ENCODE measurements at places on chromosomes 1 and 21.

- peak; percentile 58 for DNase-seq
These were observed 19.2 kb upstream of the EVA1B start for GRCh38 chr1:36342426-36343185.

DNA sequence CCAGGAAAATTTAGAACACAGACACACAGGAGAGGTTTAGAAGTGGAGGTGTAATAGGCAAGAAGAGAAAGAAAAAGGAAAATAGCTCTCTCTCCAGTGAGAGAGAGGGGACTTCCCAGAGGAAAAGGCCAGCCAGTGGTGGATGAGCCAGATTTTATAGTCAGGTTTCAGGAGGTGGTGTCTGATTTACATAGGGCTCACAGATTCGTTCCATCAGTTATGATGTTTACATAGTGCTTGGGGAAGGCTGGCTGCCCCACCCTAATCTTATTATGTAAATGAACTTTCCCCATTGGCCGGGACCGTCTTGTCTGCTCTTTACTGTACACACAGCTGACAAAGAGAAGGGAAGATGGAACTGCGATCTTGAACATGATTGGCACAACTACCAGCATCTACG, 797.3 kb downstream of the PLA2G4A start:
- no peak for DNase-seq

DNA sequence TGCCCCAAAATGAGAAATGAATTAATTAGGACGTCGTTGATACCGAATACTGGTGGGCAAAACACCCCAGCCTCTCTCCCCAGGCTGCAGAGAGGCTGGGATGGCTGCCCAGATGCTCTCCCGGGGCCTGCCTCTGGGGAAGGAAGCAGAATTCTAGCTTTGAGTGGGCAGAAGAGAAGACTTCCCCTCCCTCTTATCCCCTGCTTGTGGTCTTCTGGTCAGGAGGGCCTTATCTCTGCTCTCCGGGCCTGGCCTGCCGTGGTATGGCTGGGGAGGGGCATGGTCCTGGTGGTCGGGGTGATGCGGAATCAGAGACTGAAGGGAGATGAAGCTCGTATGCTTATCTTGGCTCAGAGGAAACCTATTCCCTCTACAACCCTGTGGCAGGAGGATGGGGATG, 9.8 kb upstream of the CSF3R start:
- no peak for DNase-seq

DNA sequence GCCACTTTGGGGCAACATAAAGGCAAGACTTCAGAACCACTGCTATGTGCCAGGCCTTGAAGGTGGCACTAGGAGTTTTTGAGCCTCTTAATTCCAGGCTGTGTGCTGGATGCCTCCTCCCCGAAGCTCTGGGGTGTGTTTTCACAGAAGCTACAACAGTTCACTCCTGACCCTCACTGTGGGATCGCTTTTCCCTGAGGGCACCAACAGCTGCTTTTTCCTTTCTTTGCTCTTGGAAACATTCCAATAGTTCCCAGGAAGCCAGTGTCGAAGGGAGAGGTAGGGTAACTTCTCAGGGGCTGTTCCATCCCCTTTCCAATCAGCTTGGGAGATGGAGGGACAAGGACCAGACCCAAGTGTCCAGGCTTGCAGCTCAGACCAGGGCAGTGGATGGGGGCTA, 153.4 kb downstream of the C1orf94 start:
- no peak for DNase-seq

DNA sequence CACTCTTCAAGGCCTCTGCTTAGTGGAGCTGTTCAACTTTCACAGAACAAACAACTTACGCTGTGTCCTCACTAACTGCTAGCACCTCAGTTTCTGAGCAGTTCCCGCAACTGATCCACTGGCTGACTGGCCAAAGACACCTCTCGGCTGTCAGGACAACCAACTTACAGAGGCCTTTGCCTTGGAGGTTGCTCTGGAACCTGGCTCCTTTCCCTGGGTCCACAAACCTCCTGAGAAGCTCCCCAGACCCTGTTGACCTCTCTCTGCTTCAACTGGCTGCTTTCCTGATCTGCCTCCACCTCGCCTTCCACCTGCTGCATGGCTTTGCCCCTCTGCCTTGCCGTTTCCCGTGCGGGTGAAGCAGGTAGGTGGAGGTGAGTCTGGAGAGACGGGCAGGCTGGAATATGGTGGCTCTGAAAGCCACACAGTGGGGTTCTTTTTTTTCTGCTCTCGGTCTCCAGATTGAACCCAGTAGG, 13.0 kb downstream of the BTBD19 start:
- DNase-seq = no peak

DNA sequence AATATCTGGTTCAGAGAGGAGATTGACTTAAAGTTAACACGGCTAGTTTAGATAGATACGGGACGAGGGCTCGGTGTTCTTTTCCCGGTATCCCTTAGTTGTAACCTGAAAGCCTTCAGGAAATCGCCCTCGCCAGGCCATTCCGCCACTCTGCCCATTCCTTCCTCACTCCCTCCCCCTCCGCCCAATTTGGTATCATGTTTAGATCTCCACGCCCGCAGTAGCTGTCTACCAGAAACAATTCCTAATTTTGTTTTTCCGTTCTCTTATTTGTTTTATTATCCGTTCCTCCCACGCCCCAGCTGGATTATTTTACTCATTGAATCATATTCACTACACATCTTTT, 685 bp upstream of the VAMP4 start:
- peak; percentile 6 for DNase-seq

DNA sequence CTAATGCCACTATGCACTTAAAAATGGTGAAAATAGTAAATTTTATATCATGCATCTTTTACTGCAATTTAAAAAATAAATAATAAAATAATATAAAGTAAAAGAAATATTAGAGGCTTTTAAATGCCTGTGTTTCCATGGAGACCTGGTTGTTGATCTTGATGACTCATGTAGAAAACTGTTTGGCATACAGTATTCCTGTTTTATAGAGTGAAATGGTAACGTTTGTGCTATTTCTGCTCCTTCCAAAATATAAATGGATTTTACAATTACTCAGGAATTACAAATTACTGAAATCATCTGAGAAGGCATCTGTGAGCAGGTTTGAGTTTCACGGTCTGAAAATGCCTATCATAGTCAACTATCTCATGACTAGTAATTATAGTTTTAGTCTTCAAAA, 98.4 kb upstream of the USP25 start:
- no peak for DNase-seq

DNA sequence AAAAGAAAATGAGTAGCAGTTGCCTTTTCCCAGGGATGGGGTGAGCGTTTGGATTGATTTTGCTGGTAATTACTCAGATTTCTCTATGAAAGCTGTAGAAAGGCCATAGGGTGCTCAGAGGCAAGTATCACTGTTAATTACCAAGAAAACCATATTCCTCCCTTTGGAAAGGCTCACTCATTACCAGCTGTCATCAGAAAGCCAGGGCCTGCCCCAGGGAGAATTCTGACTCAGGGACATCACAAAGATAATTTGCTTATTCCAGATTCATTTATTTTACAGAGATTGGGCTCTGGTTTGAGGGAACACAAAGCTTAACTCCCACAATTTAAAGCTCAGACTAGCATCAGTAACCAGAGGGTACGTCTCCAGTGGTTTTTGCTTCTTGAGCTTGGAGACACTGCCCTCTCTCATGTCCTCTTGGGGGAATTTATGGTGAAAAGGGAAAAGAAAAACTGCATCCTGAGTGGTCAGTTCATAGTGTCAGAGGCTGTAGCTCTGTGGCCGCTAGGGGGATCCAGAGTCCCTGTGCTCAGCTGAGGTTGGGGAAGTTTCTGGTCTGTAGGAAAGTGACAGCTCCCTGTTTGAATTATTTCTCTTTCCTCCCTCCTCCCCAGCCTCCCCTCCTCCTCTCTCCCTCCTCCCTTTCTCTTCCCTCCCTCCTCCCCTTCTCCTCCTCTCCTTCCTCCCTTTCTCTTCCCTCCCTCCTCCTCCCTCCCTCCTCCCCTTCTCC, 204.3 kb downstream of the KCNJ6 start:
- no peak for DNase-seq

- no peak for DNase-seq
These were observed 36.2 kb upstream of the HFM1 start for GRCh38 chr1:91440847-91441246.

- DNase-seq = no peak
These were observed 1.3 kb upstream of the LEMD1 start for GRCh38 chr1:205422993-205423642.

- DNase-seq = no peak
These were observed 14.6 kb upstream of the TENT5C start for GRCh38 chr1:117591252-117591651.

- DNase-seq = no peak
These were observed 91.6 kb upstream of the TTC39A start for GRCh38 chr1:51421964-51422363.

GRCh38 chr1:2165646-2166045, 28.9 kb downstream of the FAAP20 start:
- DNase-seq = no peak

DNA sequence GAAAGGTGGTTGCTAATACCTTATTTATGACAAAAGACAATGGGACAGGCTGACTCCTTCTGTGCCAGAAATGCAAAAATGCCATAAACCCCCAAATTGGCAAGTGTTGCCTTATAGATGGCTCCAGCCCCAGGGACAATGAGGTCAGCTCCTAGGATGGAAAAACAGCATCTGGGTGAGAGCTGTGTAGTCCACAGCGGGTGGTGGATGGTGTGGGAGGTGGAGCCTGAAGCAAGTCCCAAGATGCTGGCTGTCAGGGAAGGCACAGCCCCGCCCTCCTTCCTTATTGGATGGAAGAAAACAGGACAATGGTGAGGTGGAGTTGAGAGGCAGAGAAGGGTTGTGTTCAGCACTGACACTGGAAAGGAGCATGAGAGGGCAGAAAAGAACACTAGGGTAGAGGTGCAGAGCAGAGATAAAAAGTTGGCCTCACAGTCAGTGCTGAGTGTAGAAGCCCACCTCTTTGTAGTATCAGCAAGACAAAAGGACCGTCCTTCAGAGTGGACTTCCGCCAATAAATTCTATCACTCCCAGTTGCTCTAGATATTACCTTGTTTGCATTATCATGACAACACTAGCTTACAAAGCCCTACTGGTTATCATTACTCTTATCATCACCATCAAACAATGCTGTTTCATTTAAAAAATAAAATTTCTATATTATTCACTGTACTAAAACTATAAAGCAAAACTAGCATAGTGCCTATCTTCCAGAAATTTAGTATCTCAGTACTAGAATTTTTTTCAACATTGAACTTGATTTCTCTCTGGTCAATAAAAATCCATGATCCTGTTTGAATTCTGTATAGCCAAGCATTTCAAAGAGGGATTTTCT, 3.7 kb upstream of the SDE2 start:
- no peak for DNase-seq

- DNase-seq = no peak
These were observed 66.4 kb downstream of the RGS13 start for GRCh38 chr1:192702212-192702902.

GRCh38 chr1:206905295-206906164, 8.3 kb downstream of the IL24 start:
- no peak for DNase-seq

GRCh38 chr1:85603086-85603880, 22.7 kb downstream of the CCN1 start:
- DNase-seq = no peak

DNA sequence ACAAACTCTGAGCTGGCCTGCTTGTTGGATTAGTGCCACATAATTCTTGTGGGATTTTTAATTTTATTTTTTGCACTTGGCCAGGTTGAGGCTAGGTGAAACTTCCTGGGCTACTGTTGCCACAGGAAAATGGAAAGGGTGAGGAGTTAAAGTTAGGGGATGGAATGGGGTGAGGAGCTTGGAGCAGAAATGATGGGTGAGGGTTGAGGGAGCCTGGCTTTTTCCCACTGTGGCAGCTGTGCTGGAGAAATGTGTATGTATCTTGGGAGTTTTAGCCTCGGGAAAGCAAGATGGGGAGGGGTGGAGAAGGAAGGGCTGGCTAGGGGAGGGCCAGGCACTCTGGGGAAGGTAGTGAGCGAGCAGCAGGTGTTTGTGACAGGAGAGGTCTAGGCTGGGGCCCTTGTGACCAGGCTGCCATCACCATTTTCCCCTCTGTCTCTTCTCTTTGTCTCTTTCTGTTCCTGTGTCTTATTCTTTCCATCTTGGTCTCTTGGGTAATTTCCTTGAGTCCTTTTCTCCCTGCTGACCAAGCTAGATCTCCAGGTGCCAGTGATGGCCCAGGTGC, 2.0 kb downstream of the ZNF687 start:
- DNase-seq = no peak

GRCh38 chr1:65059930-65060538, 88.0 kb upstream of the AK4 start:
- no peak for DNase-seq

DNA sequence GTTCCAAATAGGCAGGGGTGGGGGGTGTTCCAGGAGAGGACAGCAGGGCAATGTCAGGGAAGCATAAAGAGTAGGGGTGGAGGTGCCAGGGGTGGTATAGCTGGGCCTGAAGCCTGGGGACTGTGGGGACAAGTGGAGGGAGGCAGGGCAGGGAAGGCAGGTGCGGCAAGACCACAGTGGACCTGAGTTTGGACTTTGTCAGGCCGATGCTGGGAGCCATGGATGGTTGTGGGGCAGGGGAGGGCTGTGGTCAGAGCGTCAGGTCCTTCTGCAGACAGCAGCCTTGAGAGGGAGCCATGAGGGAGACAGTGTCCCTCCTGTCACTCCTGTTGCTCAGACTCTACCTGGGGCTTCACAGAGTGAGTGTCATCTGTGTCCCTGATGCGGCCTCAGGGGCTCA, 320.3 kb downstream of the PTPRU start:
- no peak for DNase-seq

DNA sequence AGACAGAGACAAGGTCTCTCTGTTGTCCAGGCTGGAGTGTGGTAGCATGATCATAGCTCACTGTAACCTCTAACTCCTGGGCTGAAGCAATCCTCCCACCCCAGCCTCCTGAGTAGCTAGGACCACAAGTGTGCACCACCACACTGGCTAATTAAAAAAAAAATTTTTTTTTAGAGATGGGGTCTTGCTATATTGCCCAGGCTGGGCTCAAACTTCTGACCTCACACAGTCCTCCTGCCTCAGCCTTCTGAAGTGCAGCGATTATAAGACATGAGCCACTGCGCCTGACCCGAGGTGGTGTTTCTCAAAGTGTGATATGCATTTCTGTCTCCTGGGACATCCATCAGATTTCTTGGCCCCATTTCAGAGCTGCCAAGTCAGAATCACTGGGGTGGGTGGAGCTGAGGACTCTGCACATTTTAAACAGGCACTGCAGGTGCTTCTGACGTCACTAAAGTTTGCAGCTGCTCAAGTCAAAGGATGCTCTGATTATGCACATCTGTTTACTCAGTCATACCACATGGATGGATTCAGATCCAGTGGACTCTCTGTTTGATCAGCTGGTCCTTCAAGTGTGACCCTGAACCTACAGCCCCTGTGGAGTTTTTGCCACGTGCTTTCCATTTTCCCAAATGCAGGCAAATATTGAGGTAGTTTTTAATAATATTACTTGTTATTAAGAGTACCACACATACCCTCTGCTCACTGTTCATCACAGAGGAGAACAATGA, 21.4 kb downstream of the TGFB2 start:
- DNase-seq = no peak

DNA sequence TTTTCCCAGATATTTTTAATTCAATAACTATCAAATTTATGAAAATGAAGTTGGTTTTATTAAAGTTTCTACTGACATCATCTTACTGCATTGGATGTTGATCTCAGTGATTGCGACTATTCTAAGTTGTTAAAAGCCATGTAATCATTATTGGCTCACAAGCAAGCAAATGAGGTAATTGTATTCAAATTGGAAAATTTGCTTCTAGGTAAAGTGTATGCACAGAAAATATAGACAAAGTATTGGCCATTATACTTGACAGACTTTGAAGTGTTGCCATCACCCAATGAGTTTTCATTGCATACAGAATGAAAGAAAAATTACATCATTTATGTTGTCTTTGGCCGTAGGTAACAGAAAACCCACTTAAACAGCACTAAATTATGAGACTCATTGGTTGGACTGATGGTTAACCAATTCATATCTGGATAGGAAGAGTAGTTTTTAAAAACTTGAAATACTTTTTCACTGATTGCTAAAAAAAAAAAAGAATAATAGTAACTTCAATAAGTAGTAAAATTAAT, 299.2 kb downstream of the USP25 start:
- DNase-seq = no peak

Measured in T-helper 9 cell (primary cell).